ENCODE measurements at places on chromosomes 3 and 15. TPM values are rescaled to one million over a fixed set of nuclear protein-coding genes. Genes with fewer than 3 reads are reported as not detected.

GRCh38 chr3:147940405-147941193 lies 531.4 kb downstream of the ZIC1 start:
- no peak for DNase-seq

SKOR1 gene
- 0.03 TPM for polyA plus RNA-seq

DNA sequence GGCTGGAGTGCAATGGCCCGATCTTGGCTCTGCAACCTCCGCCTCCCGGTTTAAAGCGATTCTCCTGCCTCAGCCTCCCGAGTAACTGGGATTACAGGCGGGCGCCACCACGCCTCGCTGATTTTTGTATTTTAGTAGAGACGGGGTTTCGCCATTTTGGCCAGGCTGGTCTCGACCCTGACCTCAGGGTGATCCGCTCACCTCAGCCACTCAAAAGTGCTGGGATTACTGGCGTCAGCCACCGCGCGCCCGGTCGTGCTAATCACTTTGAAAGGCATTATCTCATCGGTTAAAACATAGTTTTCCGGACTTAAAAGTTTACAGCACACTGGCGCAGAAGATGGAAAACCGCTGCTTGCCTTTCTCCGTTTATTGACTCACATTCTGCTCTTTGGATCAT lies 27.6 kb upstream of the MTHFS start:
- no peak for DNase-seq

DNA sequence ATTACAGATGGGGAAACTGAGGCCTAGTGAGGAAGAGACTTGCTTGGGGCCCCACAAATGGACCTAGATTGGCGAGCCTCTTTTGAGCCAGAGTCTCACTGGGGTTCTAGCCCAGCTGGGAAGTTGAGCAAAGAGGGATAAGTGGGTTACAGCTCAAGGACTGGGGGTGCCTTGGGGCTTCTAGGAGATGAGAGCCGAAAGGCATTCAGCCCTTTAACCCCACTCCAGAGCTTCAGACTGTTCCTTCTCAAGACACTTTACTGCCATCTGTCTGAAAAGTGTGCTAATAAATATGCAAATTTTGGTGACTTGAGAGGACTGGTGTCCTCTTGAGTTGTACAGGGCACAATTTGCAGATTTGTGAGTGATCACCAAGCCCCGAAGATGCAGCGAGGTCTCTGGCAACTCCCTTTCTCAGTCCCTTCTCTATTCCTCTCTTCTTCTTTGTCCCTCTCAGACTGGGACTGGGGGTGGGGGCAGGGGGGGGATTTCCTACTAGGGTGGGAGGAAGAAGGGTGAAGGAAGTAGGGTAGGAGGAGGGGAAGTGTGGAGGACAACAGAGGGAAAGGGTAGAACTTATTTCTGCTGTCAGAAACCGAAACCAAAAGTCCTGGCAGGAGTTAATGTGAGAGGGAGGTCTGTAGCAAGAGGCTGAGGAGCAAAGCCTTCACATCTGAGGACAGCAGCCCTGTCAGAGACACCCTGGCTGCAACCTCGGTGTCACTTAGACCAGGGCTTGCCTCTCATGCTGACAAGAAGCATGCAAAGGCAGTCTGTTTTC lies 16.2 kb upstream of the ANKDD1A start:
- DNase-seq: no peak

- no peak for DNase-seq
Observed at GRCh38 chr3:130932979-130933378, 39.1 kb downstream of the ATP2C1 start.

GRCh38 chr15:66707310-66708082 lies 5.5 kb downstream of the SMAD6 start:
- DNase-seq: peak; percentile 70

- DNase-seq: no peak
Observed at GRCh38 chr3:153856932-153857331, 264.3 kb upstream of the ARHGEF26 start.

- no peak for DNase-seq
Observed at GRCh38 chr3:130527426-130527825, 10.4 kb downstream of the COL6A6 start.

DNA sequence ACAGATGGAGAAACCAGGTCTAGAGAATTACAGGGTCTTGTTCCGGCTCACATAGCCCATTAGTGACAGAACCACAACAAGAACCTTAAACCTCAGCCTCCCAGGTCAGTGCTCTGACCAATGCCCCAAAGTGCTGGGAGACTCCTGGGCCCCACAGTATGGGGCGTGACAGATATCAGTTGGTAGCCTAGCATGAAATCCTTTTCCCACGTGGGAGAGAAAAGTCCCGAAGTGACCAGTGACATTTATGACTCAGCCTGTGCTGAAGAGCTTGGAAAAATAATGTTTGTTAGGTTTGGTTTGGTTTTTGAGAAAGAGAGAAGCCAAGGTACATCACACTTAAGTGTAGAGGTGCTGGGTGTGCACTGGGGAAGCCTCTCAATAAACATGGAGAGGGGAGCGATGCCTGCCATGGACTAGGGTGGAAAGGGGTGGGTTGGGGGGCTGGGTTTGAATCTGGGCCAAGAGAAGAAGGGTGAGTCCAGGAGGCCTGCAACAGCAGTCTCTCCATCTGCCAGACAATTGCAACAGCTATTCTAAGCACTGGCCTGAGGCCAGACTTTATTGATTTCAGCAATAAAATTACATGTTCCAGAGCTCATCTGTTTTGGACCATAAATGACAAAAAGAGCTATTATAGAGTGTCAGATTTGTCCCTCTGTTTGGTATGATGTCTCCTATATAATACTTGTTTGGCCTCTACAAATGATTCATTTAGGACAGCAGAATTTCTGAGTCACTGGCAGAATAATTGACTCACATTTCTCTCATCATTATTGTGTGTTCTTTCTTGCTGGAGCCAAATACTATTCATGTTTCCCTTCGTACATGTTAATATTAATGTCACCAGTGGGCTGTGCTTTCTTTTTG lies 43.4 kb downstream of the C2CD4A start:
- DNase-seq: no peak

GRCh38 chr3:39126532-39127071 lies 19.1 kb downstream of the TTC21A start:
- no peak for DNase-seq

MESP2 gene
- 1.6 TPM for polyA plus RNA-seq

DNA sequence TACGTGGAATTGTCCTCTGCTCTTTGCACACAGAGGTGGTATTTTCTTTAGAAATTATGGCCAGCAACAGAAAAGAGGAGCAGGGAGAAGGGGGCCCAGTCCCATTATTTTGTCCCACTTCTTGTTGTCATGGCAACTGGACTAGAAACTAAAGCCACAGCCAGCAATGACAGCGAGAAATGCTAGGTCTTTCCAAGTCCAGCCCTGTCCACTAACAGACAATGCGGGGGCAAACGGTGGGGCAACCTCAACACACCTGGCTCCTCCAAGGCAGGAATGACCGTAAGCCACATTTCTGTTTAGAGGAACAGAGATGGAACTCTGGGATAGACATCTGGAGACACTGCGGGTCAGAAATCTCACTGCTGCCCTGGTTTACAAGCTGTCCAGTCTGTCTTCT lies 107.3 kb downstream of the RFTN1 start:
- DNase-seq: no peak

CELF6 gene
- 0.09 TPM for polyA plus RNA-seq

- no peak for DNase-seq
Observed at GRCh38 chr3:151236736-151237135, 33.7 kb upstream of the GPR171 start.

DNA sequence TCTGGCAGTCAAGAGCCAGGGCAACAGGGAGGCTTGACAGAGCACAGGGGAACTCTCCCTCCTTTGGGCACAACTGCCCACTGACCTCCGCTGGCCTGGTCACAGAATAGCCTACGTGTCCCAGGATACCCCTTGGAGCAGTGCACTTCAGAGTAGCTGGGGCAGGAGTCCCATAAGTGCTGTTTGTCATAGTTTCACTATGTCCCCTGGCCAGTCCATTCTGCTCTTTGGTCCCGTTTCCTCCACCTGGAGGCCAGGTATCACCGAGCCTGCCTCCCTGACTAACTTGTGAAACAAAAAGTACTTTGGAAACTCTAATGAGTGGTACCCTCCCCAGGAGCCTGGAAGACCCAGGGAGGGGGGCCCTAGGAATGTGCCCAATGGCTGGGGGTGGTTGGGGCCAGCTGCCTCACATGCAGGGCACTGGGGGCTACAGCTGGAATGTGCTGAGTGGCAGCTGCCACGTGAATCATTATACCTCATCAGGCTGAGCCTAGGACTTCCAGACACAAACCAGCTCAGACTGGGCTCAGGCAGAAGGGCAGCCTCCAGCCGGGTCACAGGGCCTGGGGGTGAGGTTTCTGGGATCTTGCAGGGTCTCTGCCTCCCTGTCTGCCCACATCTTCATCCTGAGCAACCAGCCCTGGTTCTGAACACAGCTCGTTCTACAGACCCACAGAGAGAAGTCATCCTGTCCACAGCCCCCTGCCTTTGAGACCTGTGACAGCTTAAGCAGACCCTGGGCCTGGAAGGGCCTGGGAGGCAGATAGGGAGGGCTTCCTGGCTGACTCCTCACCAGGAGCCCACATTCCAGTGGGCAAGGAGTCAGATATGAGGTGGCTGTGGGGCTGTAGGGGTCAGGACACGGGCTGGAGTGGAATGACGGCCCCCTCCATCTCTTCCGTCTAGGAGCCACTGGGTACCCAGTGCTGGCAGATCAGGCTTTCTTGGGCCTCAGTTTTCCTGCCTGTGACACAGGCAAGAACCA lies 914 bp upstream of the PTH1R start:
- no peak for DNase-seq

CCK gene
- 3.5 TPM for polyA plus RNA-seq

GRCh38 chr3:146191051-146191450 lies 30.1 kb upstream of the PLOD2 start:
- DNase-seq: no peak

CHST13 gene
- 15.6 TPM for polyA plus RNA-seq

DNA sequence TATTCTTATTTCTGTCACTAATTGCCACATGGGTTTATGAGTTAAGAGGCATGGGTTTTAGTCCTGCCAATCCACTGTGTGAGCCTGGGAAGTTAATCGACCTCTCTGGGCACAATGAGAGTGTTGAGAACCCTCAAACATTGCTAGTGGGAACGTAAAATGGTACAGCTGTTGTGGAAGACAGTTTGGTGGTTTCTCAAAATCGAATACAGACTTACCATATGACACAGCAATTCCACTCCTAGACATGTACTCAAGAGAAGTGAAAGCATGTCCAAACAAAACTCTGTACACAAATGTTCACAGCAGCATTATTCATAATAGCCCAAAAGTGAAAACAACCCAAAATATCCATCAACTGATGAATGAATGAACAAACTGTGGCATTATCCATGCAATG lies 5.7 kb upstream of the GNB5 start:
- no peak for DNase-seq

LYZL4 gene
- polyA plus RNA-seq: not detected

GRCh38 chr3:192917028-192917403 lies 640 bp downstream of the MB21D2 start:
- peak; percentile 75 for DNase-seq

DNA sequence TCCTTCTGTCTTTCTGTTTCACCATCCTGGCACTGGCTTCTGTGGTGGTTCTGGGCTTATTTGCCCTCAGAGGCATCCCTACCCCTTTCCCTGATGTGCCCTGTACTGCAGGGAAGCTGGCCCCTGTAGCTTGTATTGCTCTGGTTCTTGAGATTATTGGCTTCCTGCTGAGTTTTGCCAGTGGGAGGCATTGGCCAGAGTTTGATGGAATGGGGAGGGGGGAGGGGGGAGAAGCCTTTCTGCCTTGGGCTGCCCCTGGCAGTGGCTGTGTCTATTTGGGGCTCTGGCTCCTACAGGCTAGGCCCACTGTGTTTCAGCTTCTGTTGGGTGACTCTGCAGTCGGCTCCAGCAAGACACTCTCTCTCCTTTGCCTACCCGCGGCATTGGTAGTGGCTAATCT lies 41.6 kb upstream of the SEMA6D start:
- DNase-seq: no peak

GRCh38 chr3:30069056-30069455 lies 537.3 kb upstream of the TGFBR2 start:
- no peak for DNase-seq

- no peak for DNase-seq
Observed at GRCh38 chr3:177459401-177459800, 262.1 kb upstream of the TBL1XR1 start.

DNAH12 gene
- polyA plus RNA-seq: not detected

GRCh38 chr15:100890850-100891249 lies 11.2 kb downstream of the ALDH1A3 start:
- DNase-seq: no peak

DNA sequence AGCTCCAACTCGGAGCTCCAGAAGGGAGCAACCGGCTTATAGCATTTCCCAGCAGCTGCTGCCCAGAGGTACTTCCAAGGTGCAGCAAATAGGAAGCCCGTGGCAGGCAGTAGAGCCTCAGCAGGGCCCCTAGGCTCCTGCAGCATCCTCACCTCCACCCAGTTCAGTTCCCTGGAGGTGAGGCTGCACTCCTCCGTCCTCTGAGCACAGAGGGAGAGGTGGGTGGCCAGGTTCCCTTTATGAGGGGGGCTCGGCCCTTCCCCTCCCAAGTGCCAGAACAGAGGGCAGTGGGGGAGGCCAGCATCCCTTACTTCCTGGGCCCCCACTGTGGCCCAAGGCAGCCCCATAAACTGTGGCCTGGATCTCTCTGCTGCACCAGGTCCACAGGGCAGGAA lies 150.2 kb downstream of the ATP10A start:
- DNase-seq: no peak

LRRC31 gene
- polyA plus RNA-seq: not detected

DNA sequence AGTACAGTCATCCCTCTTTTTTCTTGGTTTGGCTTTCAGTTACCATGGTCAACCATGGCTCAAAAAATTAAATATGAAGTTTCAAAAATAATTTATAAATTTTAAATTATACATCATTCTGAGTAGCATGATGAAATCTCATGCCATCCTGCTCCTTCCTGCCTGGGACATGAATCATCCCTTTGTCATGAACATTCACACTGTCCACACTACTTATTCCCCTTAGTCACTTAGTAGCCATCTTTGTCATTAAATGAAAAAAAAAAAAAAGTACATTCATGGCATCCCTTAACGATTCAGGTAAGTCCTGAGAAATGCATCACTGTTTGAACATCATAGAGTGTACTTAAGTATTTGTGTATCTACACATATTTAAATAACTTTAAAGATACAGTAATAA lies 1046.3 kb downstream of the ROBO2 start:
- no peak for DNase-seq

DNA sequence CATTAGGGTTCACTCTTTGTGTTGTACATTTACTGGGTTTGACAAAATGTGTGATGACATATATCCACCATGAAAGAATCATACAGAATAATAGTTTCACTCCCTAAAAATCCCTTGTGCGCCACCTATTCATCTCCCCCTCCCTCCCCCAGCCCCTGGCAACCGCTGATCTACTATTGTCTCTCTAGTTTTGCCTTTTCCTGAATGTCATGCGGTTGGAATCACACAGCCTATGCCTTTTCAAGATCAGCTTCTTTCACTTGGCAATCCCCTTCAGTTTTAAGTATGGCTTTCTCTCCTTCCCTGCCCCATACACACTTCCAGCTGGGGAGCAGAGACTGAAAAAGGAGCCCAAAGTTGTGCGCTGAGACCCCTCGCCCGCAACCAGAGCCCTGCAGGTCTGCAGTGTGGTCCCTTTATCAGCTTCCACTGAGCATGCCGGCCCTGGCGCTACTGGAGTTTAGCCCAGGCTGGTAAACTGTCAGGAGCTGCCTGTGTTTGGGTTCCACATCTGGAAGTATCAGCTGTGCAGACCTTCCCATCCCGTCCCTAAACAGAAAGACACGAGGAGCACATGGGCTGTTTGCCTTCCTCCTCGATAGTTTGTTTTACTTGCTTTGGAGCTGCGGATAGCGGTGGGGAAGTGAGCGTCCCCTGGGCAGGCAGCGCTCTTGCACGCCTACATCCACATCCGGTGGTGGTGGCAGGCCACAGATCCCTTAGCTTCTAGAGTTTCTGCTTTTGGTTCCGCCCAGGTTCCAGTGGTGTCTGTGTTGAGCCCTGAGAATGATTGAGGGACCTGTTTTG lies 12.3 kb downstream of the BOC start:
- DNase-seq: no peak

ITPKA gene
- 0.25 TPM for polyA plus RNA-seq

PIGX gene
- polyA plus RNA-seq: 5.0 TPM
